ENCODE measurements at places on chromosomes 1 and 21.

- no peak for DNase-seq
These were observed 126.1 kb downstream of the CACHD1 start for GRCh38 chr1:64595871-64596515.

DNA sequence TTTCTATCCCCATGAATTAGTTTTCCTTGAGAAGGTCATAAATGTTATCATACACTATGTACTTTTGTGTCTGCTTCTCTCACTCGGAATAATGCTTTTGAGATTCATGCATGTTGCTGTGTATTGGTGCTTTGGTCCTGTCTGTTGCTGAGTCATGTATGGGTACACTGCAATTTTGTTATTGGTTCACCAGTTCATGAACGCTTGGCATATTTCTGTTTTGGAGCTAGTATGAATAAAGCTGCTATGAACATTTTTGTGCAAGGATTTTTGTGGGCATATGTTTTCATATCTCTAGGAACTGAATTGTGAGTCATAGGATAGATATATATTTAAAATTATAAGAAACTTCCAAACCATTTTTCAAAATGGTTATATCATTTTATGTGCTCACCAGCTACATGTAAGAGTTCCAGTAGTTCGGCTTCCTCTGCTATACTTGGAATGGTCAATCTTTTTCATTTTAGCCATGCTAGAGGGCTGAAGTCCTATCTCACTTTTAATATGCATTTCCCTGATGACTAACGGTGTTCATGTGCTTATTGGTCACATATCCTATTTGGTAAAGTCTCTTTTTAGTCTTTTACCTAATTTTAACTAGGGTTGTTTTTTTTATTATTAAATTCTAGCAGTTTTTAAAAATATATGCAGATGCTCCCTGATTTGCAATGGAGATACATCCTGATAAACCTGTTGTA is 38.2 kb downstream of the ETS2 start:
- no peak for DNase-seq

DNA sequence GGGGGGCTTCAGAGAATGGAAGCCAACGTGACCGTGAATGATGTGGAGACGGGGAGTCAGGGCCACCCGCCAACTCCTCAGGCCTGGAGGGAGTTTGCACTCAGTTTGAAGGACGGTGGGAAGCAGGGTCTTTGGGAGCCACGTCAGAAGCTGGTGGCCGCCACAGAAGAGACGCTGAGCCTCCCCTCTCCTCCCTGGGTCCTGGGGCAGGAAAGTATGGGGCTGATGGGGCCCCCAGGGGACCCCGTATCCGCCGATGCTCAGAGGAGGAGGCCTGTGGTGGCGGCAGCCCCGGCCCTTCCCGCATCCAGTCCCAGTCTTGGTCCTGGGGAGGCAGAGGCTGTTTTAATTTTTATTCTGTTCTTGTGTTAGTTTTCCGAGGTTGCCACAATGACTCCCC is 188.6 kb upstream of the C1orf174 start:
- DNase-seq = no peak

DNA sequence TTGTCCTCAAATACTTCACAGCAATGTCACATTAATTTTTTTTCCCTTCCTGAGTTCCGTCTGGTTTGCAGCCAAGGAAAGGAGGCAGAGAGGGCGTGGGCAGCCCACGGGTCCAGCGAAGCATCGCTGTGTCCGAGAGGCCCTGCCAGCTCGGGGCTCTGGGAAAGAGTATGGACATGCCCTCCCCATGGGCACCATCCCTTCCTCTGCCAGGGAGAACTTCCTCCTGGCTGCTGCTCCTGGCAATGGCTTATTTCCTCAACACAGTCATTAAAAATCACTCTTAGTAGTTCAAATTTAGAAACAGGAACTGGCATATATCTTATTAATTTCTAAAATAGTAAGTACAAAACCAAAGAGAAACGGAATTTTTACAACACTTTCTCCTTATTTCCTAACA is 115.4 kb downstream of the RIPK4 start:
- DNase-seq = no peak

- no peak for DNase-seq
These were observed 355.0 kb upstream of the ESRRG start for GRCh38 chr1:217078078-217078690.

GRCh38 chr1:197327776-197328364 is 59.8 kb downstream of the CRB1 start:
- DNase-seq = no peak

GRCh38 chr1:159250638-159251216 is 46.1 kb downstream of the ACKR1 start:
- DNase-seq = no peak

- DNase-seq = no peak
These were observed 397.6 kb downstream of the LRRIQ3 start for GRCh38 chr1:73800376-73800775.

- no peak for DNase-seq
These were observed 47.4 kb downstream of the CAPZB start for GRCh38 chr1:19437891-19438294.

Data from GM13977 (cell line).